ENCODE measurements at places on chromosomes 12 and 14.

DNA sequence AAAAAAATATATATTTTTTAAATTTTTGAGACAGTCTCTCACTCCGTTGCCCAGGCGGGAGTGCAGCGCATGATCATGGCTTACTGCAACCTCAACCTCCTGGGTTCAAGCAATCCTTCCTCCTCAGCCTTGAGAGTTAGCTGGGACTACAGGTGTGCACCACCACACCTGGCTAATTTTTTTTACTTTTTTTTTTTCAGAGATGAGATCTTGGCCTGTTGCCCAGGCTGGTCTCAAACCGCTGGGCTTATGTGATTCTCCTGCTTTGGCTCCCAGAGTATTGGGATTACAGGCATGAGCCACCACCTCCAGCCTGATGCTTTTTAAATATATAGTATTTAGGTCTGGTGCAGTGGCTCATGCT is 24.5 kb downstream of the MDM2 start:
- no peak for DNase-seq

DNA sequence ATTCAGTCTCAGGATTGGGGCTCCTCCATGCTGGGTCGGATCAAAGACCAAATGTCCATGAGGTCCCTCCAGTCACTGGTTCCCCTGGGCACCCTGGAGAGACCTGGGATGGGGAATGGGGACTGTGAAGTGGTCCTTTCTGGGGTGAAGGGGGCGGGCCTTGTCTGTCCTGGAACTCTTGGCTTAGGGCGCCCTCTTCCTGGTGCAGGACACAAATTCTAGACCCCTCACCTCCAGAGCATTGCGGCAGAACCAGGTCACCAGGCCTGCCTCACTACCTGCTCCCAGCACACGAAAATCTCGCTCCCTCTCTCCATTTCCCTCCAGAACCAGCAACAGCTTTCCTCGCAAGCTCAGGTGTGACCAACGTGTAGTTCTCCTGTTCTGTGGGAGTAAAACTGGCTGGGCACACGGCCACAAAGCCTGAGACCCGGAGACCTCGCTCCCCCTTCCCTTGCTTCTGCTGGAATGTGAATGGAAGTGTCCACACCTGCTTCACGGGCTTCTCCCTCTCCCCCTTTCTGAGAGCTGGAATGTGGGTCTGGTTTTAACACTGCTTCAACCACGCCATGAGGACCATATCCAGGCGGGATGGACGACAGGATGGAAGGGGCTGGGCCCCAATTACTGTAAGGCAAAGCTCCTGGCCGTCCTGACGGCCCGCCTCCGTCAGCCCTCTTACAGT is 112.7 kb downstream of the SCARB1 start:
- no peak for DNase-seq

GRCh38 chr12:50488801-50489200 is 16.0 kb upstream of the DIP2B start:
- DNase-seq: no peak

- no peak for DNase-seq
Observed at GRCh38 chr12:92021666-92022035, 124.0 kb downstream of the BTG1 start.

Measured in GM13977 (cell line).